ENCODE measurements at places on chromosomes 16 and 17. TPM values are rescaled to one million over a fixed set of nuclear protein-coding genes. Genes with fewer than 3 reads are reported as not detected.
A peak's percentile ranks its signal among the peaks of the same experiment; 100 is the strongest.

- no peaks in the 10 kb centered on the region for H3K36me3 ChIP-seq
- peaks cover 6% of the 10 kb centered on the region for H3K4me1 ChIP-seq
- no peak overlapping the region for H3K27ac ChIP-seq
- no peaks in the 10 kb centered on the region for H3K27me3 ChIP-seq
- DNase-seq, result no peak
These were observed 16.4 kb upstream of the CD79B start for GRCh38 chr17:63948521-63948920.

DNA sequence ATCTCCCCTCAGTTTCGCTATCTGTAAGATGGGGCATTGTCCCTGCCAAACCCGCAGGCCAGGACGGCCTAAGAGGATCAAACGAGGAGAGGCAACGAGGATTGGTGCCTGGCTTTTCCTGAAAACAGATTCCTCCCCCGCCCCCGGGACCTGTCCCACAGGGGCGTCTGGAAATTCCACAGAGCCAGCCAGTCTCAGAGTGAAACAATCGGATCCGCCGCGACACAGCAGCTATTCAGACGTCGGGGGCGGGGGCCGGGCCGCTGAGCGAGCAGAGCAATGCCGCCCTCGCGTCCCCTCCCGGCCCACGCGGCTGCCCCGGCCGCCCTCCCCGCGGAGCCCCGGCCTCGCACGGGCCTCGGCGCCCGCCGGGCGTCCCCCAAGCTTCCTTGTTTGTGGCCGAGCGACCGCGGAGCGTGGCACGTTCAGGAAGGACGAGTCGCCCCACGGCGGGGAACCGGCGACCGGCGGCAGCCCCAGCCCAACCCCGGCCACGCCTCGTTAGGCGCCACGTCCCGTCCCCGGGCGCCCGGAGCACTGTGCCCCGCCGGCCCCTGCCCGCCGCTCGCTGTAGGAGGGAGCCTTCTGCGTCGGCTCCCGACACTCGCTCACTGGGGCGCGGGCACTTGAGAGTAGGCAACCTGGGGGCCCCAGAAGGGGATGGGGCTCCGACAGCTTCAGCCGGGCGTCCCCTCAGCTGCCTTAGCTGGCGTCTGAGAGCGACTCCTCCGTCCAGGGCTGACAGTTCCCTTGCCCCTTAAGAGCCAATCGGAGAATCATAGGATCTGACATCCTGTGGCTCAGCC is 29.6 kb upstream of the PHOSPHO1 start:
- H3K36me3 ChIP-seq, result no peaks in the 10 kb centered on the region
- peak overlapping the region; percentile 78 for H3K27ac ChIP-seq
- H3K4me1 ChIP-seq, result peaks cover 5% of the 10 kb centered on the region
- peak; percentile 87 for DNase-seq
- H3K4me3 ChIP-seq, result peak overlapping the region; percentile 60
- no peaks in the 10 kb centered on the region for H3K27me3 ChIP-seq

- no peak for DNase-seq
- no peaks in the 10 kb centered on the region for H3K4me1 ChIP-seq
- H3K27me3 ChIP-seq, result no peaks in the 10 kb centered on the region
These were observed 1.2 kb downstream of the TMEM238L start for GRCh38 chr17:10802496-10803284.

GRCh38 chr17:61551255-61551742 is 39.7 kb downstream of the NACA2 start:
- H3K4me3 ChIP-seq, result no peak overlapping the region
- no peaks in the 10 kb centered on the region for H3K4me1 ChIP-seq
- H3K36me3 ChIP-seq, result no peaks in the 10 kb centered on the region
- DNase-seq, result no peak

DNA sequence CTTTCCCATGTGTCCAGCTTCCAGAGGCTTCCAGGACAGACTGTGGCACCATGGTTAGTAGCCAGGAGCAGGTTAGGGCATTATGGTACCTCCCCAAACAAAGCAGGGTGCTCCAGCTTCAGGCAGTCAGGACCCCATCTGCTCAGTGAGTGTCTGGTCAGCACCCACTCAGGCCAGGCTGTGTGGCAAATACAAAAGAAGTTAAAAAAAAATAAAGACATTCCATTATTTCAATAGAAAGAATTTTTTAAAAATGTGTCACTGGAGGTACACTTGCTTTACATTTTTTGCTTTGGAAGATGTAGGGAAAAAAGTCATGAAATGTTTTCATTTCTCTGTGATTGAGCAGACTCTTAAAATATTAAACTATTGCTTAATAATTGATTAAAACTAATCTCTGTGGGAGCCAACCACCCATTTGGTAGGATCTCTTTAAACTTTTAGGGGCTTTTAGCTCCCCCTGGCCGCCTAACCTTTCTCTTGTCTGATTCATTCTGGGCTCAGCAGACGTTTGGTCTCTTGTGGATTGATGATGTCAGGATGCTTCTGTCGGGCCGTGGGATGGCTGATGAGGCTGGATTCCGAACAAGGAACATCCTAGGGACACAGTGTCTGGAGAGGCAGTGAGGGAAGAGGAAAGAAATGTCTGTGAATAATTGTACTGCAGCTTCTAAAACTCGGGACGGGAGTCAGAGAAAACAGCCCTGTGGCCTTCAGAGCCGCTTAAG is 28.4 kb upstream of the NPTX1 start:
- no peak overlapping the region for H3K27ac ChIP-seq
- peaks cover 8% of the 10 kb centered on the region for H3K27me3 ChIP-seq
- no peaks in the 10 kb centered on the region for H3K36me3 ChIP-seq
- no peaks in the 10 kb centered on the region for H3K4me1 ChIP-seq
- DNase-seq, result no peak
- H3K4me3 ChIP-seq, result no peak overlapping the region

DNA sequence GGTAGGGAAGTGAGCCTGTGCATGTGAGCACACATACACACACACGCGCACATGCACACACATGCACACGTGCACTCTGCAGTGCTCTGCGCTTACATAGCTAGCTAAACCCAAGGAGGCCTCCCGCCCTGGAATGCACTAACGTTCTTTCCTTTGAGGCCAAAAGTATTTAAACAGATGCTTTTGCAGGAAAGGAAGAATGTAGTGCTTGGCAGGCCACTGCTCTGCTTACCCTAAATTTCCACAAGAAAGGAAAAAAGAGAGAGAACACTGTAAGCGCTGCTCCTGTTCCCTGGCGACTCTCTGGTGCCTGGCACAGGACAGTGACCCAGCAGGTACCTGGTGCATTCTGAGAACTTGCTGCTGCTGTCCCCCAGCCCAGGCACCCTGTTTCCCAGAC is 31.3 kb upstream of the MRPS23 start:
- no peak for DNase-seq
- no peak overlapping the region for H3K4me3 ChIP-seq
- H3K27me3 ChIP-seq, result no peaks in the 10 kb centered on the region

DNA sequence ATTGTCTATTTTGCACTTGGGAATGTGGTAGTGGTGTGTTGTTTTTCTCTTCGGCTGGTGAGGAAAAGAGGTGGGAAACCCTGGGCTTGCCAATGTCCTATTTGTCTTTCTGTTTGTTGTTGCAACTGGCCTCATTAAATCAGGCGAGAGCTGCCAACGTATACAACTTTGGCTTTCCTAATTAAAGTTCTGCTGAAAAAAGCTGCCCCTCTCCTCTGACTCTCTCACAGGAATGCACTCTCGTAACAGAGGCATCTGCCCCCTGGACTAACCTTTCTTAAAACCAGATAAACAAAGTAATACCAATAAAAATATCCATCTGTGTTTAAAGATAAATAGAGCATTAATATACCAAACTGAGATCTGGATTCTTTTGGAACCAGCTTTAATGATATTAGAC is 7.8 kb downstream of the CDRT15 start:
- H3K36me3 ChIP-seq, result no peaks in the 10 kb centered on the region
- no peaks in the 10 kb centered on the region for H3K4me1 ChIP-seq
- H3K27me3 ChIP-seq, result no peaks in the 10 kb centered on the region
- no peak overlapping the region for H3K27ac ChIP-seq

- H3K27me3 ChIP-seq, result no peaks in the 10 kb centered on the region
- no peaks in the 10 kb centered on the region for H3K4me1 ChIP-seq
- H3K4me3 ChIP-seq, result no peak overlapping the region
- DNase-seq, result no peak
- H3K27ac ChIP-seq, result no peak overlapping the region
These were observed 54.8 kb downstream of the CDRT4 start for GRCh38 chr17:15412606-15413005.

- no peak for DNase-seq
- H3K27me3 ChIP-seq, result no peaks in the 10 kb centered on the region
- no peaks in the 10 kb centered on the region for H3K36me3 ChIP-seq
- H3K4me3 ChIP-seq, result no peak overlapping the region
These were observed 45.6 kb upstream of the LCMT1 start for GRCh38 chr16:25065899-25066298.

- no peaks in the 10 kb centered on the region for H3K4me1 ChIP-seq
- H3K27ac ChIP-seq, result no peak overlapping the region
- no peak overlapping the region for H3K4me3 ChIP-seq
- H3K27me3 ChIP-seq, result no peaks in the 10 kb centered on the region
These were observed 201.8 kb downstream of the SLC39A11 start for GRCh38 chr17:72890711-72891110.

DNA sequence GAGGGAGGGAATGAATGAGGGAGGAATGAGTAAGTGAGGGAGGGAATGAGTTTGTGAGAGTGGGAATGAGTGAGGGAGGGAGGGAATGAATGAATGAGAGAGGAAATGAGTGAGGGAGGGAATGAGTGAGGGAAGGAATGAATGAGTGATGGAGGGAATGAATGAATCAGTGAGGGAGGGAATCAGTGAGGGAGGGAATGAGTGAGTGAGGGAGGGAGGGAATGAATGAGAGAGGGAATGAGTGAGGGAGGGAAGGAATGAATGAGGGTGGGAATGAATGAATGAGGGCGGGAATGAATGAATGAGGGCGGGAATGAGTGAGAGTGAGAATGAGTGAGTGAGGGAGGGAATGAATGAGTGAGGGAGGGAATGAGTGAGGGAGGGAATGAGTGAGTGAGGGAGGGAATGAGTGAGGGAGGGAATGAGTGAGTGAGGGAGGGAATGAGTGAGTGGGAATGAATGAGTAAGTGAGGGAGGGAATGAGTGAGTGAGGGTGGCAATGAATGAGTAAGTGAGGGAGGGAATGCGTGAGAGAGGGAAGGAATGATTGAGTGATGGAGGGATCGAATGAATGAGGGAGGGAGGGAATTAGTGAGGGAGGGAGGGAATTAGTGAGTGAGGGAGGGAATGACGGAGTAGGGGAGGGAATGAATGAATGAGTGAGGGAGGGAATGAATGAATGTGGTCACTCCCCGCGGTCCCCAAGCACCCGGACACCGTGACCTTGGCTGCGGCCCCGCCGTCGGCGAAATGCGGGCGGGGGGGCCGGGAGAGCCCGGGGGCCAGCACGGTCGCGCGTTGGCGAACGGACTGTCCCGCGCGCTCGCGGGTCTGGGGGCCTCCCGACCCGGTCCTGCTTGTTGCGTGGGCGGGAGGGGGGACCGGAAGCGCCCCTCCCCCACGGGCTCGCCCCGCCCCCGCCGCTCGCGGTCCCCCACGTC is 1.1 kb upstream of the UBE2I start:
- peaks cover 5% of the 10 kb centered on the region for H3K36me3 ChIP-seq
- H3K4me1 ChIP-seq, result peaks cover 27% of the 10 kb centered on the region
- peak overlapping the region; percentile 64 for H3K4me3 ChIP-seq
- DNase-seq, result no peak

GRCh38 chr16:8660841-8661301 is 13.5 kb upstream of the ABAT start:
- no peak overlapping the region for H3K27ac ChIP-seq
- peaks cover 20% of the 10 kb centered on the region for H3K36me3 ChIP-seq
- peak; percentile 75 for DNase-seq
- H3K27me3 ChIP-seq, result no peaks in the 10 kb centered on the region

GRCh38 chr17:64244165-64244564 is 18.9 kb downstream of the TEX2 start:
- no peaks in the 10 kb centered on the region for H3K36me3 ChIP-seq
- DNase-seq, result no peak
- no peak overlapping the region for H3K4me3 ChIP-seq
- H3K27ac ChIP-seq, result no peak overlapping the region
- H3K27me3 ChIP-seq, result no peaks in the 10 kb centered on the region

DNA sequence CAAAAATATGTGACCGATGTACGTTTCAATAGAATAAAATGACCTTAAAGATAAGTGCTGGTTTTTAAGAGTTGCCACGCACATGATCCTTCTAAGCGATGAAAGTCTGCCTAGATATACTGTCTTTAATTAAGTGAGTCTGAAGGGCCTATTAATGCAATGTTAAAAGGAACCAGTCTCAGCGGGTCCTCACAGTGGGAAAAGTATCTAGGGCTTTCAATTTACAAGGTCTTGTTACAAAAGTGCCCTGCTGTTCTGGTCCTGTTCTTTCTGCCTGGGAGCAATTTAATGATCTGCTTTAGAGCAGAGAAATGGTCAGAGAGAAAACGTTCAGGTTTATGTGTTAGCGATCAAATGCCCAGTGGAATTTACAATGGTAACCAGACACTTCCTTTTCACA is 864.0 kb downstream of the KCNJ2 start:
- H3K4me3 ChIP-seq, result no peak overlapping the region
- no peaks in the 10 kb centered on the region for H3K36me3 ChIP-seq
- H3K27ac ChIP-seq, result no peak overlapping the region
- DNase-seq, result no peak

DNA sequence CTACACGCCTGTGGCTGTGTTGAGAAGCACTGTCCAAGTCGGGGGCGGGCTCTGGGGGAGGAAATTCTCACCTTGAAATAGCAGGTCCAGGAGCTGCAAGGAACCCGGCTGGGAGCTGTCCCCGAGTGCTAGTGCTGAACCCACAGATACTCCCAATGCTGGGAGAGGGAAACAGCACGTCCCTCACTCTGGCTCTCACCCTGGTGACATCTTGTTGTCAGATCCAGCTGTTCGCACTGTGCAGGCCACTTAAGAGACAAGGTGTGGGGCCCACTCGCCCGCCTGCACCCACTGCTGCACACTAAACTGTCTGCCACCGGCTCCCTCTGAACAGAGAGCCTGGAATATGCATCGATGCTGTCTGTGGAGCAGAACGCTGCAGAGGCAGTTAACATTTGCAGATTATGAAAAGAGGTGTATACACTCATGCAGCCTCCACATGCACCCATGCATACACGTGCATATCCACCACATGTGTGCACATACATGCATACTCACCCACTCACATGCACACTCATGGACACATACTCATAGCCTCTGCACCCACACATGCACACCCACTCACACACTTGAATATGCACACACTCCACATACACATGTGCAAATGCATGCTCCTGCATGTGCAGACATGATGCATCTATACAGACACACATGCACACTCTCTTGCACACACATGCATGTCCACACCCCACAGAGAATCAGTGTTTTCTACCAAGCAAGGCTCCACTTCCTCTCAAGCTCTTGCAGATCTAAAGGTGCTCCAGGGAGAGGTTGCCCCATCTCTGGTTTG is 42.0 kb downstream of the MGAT5B start:
- H3K27me3 ChIP-seq, result no peaks in the 10 kb centered on the region
- H3K36me3 ChIP-seq, result no peaks in the 10 kb centered on the region
- no peak overlapping the region for H3K4me3 ChIP-seq
- H3K27ac ChIP-seq, result no peak overlapping the region
- no peaks in the 10 kb centered on the region for H3K4me1 ChIP-seq

GRCh38 chr16:66774981-66775380 is 23.6 kb upstream of the DYNC1LI2 start:
- no peak overlapping the region for H3K27ac ChIP-seq
- H3K4me3 ChIP-seq, result no peak overlapping the region
- no peaks in the 10 kb centered on the region for H3K4me1 ChIP-seq
- no peaks in the 10 kb centered on the region for H3K27me3 ChIP-seq
- H3K36me3 ChIP-seq, result no peaks in the 10 kb centered on the region
- DNase-seq, result no peak

SEPTIN1 gene
- 8.6 TPM for total RNA-seq

TEX19 gene
- not detected for total RNA-seq

MLST8 gene
- 29.9 TPM for total RNA-seq

GAA gene
- 99.1 TPM for total RNA-seq

PTX4 gene
- not detected for total RNA-seq

SCN4A gene
- not detected for total RNA-seq

MIF4GD gene
- total RNA-seq, result 25.7 TPM

SOX9 gene
- total RNA-seq, result 5.4 TPM

PNMT gene
- total RNA-seq, result 4.3 TPM

KRTAP29-1 gene
- not detected for total RNA-seq

SLC6A2 gene
- not detected for total RNA-seq

IKZF3 gene
- 8.2 TPM for total RNA-seq

KIAA0513 gene
- 21.7 TPM for total RNA-seq
